ENCODE measurements at places on chromosomes 7 and 10.

DNA sequence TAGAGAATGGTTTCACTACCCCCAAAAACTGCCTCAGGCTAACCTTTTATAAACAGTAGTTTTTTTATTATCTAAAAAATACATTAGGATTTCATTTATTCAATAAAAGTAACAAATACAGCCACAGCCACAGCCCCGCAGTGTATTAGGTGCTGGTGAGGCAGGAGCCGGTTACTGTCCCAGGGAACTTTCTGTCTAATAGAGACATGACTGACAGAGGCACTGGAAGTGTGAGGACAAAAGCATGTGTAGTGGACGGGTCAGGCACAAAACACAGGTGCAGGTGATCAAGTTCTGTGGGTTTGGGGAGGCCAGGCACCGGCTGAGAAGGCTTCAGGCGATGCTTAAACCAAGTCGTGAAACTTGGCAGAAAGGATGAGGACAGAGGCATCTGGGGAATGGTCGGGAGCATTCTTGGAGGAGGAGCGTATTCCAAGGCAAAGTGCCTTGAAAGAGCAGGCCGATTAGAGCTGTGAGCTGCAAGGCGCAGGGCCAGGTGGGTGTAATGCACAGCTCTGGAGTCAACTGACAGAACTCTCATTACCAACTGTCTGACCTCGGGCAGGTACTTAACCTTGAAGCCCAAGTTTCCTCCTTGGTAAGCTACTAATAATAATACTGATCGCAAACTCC, 138.2 kb downstream of the USP6NL start:
- DNase-seq: no peak

GRCh38 chr10:14688606-14689005, 86.1 kb downstream of the FAM107B start:
- DNase-seq: no peak

GRCh38 chr7:121180436-121181063, 148.2 kb upstream of the WNT16 start:
- DNase-seq: no peak

GRCh38 chr10:57562211-57562610, 705.5 kb downstream of the IPMK start:
- no peak for DNase-seq

GRCh38 chr7:8141070-8141469, 120.9 kb downstream of the ICA1 start:
- no peak for DNase-seq

DNA sequence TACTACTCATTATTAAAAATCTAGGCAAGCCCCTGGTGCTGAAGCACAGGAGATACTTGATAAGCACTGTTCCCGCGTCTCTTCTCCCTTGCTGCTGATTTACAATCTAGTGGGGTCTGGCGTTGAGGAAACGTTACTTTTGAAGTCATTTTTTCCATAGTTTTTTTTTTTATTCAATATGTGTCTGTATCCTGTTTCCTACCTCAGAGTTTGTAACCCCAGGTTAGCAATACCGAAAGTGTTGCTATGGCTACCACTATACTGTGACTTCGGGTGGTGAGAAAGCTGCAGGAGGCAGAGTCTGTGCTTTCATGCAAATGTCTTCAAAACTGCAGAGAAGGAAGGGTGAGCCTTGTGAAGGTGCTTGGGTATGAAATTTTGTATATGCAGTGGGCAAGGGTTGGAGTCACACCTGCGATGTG, 458.8 kb upstream of the GHITM start:
- no peak for DNase-seq

GRCh38 chr7:27910326-27910725, 170.4 kb downstream of the TAX1BP1 start:
- no peak for DNase-seq

GRCh38 chr7:45457591-45457990, 116.6 kb upstream of the ADCY1 start:
- no peak for DNase-seq

DNA sequence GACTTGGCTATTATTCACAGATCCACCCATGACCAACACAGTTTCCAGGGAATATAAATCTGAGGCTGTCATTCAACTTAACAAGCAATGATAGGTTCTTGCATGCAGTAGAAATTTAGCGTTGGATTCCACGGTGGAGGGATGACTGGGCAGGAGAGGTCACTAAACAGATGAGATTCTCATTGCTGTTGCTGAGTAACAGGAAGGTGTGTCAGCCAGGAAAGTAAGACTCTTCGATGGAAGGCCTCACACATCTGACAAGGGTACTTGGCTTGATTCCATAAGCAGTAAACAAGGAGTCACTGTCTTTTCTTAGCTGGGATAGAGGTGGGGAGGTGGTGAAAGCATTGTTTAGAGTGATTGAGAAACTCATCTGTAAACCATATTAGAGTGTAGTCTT, 1152.0 kb downstream of the SORCS3 start:
- DNase-seq: no peak

Measured in activated naive CD4-positive, alpha-beta T cell (primary cell).